Heart right ventricle (tissue), 16 donors: ENCODE measurements at places on chromosomes 1 and 21.

DNA sequence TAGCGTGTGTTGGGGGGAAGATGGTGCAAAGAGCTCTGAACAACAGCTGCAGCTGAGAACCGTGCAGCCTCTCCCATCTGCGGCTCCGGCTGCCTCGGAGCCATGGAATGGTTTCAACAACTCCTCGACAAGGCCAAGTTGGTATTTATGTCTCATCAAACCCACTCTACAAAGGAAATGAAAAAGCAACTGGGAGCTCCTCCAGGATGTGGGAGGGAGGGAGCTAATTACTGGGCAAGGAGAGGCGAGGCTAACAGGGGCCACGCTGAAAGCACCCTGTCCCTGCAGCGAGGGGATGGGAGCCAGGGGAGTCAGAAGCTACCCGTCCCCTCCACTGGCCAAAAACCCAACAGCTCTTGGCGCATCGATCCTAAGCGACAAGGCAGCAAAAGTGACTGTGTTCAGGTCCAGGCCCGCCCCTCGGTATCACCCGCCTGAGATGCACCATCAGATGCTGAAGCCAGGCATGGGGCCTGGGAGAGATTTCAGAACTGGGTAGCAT lies 63.1 kb downstream of the ACOT7 start:
- no peak for DNase-seq

DNA sequence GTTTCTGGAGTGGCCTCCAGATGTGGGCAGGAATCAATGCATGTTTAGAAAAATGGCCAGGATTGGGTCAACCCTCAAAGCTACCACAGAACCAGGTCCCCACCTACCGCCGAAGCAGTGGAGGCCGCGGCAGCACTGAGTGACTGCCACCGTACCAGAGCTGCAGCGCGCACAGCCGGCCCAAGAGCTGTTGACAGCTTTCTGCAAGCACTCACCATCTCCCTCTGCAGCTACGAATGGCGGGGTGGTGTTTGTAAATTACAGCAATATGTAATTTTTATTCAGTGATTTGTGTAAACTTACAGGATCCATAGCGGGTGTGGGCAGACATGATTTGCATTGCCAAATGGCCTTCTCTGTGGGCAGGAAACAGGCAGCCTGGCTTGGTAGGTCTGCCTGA lies 96.4 kb downstream of the CAMK2N1 start:
- DNase-seq, result no peak

GRCh38 chr1:225044258-225044657 lies 114.8 kb downstream of the DNAH14 start:
- no peak for DNase-seq

- DNase-seq, result no peak
Observed at GRCh38 chr1:245856944-245857531, 650.0 kb downstream of the SMYD3 start.

- no peak for DNase-seq
Observed at GRCh38 chr1:11388617-11389016, 90.3 kb upstream of the DISP3 start.

DNA sequence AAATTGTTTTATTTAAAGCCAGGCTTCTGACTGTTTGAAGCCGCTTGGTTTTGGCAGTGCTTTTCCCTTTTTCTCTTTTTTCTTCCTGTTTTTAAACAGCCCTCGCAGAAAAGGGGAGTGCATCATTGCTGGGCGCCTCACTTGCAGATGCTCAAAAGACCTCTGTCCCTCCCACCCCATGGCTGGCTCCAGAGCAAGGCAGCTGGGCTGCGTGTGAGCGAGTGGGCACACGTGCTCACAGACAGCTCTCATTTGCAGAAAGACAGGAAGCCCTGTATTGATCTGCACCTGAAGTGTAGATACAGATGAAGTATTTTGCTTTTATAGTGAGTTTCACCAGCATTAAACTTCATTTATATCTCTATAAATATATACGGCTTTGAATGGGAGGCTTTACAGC lies 8.8 kb downstream of the TNR start:
- DNase-seq, result no peak

DNA sequence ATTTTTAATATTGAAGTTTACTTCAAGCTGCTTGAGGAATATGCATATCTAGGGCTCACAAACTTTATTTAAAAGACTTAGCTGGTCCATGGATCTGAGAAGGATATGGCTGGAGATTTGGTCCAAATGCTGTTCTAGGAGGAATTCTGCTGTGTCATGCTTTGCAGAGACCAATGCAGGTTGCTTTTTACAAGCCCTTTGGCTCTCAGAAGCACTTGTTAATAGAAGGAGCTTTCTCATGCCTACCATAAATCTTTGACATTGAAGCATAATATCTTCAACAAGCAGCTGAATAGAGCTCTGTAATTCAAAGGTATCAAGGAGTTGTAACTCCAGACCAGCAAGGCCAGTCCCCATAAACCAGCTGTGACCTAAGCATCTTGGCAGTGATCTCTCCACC lies 299.1 kb downstream of the HHAT start:
- no peak for DNase-seq

GRCh38 chr1:70202173-70202758 lies 3.1 kb downstream of the LRRC40 start:
- DNase-seq, result no peak

DNA sequence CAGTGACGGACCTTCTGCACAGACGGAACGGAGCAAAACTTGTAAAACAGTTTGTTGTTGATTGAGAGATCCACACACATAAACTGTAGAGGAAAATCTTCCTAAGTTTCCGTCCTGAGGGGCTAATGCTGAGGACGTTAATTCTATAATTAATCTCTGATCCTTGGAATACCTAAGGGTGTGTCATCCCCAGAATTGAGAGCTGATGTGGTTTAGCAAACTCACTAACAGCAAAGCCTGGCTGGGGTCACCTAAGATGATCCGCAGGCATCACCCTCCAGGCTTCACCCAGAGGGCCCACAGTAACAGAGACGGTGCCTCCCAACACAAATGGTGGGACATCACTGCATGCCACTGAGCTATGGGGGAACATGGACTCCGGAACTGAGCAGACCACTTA lies 97.5 kb downstream of the SMYD2 start:
- no peak for DNase-seq

DNA sequence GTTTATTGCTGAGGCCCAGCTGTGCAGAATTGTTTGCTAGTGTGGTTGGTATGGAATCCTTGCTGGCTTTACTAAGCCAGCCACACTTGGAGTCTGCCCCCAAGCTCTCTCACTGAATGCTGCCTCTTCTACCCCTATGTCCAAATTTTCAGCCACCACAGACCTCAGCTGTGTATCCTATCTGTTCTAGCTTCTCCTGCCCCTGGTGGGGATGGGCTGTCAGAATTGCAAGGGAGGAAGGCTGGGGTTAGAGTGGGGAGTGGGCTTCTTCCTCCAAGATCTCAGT lies 4.4 kb downstream of the NHLH1 start:
- no peak for DNase-seq

DNA sequence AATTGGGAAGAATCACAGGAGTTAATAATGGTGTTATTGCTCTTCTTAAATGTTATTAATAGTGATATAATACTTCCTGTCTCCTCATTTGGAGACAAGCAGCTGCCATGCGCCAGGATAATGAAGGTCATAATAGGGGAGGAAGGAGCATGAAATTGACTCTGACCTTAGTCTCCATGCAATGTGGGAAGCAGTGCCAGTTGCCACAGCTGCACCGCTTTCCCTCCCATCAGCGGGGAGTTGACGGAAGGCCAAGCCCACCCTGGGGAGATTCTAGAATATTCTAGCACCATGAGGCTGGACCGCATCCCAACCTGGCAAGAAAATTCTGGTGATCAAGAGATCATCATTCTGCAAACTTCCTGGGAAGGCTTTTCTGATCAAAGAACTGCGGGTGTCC lies 11.0 kb upstream of the OLIG1 start:
- no peak for DNase-seq

DNA sequence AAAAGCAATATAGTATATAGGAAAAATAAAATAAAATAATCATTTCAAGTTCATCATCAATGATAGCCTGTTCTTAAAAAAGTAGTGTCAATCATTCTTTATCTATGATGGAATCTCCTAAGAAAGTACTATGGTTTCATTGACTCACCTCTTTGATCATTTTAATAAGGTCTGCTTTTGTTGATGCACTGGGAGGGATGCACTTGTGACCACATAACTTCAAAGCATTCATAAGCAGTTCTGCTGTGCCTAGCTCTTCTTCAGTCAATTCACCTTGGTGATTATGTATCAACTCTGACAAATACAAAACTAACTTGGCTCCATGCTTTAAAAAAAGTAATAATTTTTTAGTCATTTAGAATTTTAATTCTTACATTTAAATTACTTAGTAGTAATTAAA lies 84.8 kb upstream of the GNG4 start:
- DNase-seq, result no peak

- no peak for DNase-seq
Observed at GRCh38 chr21:42799948-42800347, 79.4 kb downstream of the WDR4 start.

DNA sequence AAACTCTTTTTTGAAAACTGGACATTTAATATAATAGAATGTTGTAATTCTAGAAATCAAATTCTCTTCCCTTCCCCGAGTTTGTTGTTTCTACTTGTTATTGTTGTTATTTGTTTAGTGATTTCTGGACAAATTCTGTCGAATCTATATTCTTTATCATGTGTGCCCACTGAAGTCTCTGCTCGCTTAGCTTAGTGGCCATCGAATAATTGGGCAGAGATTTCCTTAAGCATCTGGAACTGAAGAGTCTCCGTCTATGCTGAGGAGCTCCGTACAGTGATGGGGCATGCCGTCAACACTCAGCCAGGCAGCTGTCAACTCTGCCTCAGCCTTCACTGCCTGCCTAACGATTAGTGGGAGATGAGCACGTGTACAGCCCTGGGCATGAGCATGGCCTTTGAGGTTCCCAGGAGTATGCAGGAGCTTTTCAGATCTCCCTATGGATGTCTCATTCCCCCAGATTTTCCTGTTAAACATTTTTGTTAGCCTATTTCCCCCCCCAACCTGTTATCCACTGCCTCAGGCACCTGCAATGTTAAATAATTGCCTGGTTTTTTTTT lies 66.8 kb downstream of the SLX9 start:
- no peak for DNase-seq

DNA sequence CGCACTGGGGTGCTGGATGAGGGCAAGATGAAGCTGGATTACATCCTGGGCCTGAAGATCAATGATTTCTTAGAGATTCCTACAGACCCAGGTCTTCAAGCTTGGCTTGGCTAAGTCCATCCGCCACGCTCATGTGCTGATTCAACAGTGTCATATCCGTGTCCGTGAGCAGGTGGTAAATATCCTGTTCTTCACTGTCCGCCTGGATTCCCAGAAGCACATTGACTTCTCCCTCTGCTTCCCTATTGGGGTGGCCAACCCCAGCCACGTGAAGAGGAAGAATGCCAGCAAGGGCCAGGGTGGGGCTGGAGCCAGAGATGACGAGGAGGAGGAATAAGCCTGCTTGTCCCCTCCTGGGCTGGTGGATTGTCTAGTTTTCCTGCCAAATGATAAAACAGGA lies 2.2 kb upstream of the CBR3 start:
- no peak for DNase-seq

DNA sequence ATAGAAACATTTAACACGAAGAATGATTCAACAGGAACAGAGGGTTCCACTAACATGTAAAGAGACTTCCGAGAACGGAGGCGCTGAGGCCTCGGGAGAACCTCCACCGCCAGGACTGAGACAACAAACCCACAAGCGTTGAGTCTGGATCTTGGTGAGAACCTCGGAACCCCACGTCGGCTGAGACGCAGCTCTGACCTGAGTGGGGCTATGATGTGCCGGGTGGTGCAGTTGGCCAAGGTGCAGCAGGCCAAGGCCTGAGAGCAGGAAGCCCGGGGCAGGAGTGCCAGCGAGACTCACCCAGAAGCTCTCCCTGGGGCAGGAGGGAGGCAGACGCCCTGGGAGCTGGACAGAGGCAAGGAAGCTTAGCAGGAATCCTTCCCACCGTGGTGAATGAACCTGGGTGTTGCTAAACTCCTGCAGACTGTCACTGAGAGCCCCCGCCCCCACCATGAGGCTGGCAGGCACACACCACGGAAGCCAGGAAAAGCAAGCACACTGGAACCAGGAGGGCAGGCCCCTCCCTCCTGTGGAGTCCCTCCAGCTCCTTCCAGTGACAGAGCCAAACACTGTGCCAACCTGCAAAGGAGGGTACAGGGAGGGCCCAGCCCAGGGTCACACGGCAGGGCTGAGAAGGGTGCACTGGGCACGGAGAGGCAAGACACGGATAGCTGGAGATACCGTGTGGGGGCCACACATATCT lies 34.8 kb downstream of the WDR4 start:
- peak; percentile 65 for DNase-seq

DNA sequence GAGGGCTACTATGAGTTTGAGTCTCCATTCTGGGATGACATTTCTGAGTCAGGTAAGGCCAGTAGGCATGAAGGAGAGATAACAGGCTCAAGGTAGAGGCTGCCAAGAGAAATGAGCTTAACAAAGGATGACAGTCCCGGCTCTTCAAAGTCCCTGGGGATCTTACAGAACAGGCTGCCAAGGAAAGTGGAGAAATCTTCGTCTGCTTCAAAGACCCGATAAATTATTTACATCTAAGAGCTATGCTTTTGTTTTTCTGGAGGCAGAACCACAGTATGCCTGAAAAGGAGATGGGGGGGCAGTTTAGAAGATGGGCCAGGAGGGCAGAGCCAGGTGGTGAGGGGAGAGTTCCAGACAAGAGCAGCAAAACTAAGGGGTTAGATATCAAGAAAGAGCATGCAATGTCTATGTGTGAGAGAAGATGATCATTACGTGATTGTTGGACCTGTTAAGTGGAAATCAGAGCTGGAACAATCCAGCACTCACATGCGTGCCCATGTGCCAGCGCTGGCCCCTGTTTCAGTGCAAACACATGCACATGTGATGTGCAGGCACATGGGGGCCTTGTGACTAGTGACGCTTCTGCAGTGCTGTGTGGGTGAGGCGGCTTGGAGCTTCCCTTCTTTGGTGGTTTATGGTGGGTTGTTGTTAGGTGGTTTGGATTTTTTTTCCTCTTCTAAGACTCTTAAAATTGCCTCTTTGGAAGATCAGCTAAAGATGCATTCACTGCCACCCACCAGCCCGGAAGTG lies 25.7 kb downstream of the CAMK1G start:
- no peak for DNase-seq

- peak; percentile 69 for DNase-seq
Observed at GRCh38 chr1:46806196-46807020, 7.6 kb downstream of the CYP4B1 start.

- DNase-seq, result no peak
Observed at GRCh38 chr1:1199961-1200875, 6.2 kb downstream of the TNFRSF18 start.

DNA sequence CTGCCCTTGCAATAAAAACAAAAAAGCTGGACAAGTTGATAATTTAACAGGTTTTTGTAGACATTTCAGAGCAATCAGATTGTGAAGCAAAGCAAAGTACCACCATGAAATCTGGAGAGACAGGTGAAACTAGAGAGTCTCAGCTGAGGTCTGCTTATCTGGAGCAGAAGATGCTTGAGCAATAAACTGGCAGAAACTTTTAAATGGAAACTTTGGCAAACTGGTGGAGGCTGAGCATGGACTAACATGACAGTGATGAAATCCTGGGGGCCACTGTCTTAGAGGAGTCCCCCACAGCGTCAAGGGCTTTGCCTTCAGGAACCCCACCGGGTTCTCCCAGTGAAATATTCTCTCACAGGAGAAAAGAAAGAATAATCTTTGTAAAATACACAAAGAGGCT lies 416.3 kb upstream of the B3GALT2 start:
- no peak for DNase-seq
